ENCODE measurements at places on chromosomes 6 and 20.

GRCh38 chr6:43833996-43834390 is 64.0 kb downstream of the VEGFA start:
- no peak for DNase-seq

DNA sequence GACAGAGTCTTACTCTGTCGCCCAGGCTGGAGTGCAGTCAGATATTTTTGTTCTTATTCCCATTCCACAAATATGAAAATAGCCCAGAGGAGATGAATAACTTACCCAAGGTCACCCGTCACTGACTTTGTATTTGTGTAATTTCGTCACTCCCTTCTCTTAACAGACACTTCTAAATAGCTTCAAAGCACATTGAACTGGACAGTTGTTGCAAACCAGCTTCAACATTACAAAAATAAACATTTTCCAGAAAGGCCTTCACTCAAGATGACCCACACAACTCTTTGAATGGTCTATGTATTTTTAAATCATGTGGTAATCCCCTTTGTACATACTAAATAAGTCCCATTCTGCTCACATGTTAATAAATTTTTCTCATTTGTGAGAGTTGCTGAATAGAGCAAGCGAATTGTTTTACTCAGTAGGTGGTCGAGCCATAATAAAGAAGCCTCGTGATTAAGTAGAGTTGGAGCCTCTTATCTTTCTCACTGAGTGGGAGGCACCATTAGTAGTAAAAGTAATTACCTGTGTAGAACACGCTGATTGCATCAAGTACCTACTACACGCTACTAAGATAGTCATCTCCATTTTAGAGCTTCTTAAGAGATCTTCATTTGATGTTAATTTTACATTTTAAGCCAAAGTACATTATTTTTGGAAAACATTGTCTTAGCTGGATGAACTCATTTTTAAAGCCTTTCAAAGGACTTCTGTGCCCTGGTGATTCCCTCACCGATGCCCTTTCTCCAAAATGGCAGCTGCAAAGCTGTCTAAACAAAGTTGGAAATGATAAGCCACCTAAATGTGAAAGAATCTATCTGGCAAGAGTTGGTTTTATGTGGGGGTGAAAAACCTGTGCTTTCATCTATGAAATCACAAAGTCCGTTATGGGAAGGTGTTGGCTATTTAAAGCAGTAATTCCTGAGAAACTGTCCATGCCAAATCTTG is 110.0 kb downstream of the TSHZ2 start:
- DNase-seq = no peak

- no peak for DNase-seq
Observed at GRCh38 chr6:100420711-100421110, 44.0 kb downstream of the SIM1 start.

GRCh38 chr6:73375216-73375615 is 5.5 kb upstream of the OOEP start:
- no peak for DNase-seq

GRCh38 chr20:18832546-18833200 is 19.1 kb downstream of the SCP2D1 start:
- no peak for DNase-seq

DNA sequence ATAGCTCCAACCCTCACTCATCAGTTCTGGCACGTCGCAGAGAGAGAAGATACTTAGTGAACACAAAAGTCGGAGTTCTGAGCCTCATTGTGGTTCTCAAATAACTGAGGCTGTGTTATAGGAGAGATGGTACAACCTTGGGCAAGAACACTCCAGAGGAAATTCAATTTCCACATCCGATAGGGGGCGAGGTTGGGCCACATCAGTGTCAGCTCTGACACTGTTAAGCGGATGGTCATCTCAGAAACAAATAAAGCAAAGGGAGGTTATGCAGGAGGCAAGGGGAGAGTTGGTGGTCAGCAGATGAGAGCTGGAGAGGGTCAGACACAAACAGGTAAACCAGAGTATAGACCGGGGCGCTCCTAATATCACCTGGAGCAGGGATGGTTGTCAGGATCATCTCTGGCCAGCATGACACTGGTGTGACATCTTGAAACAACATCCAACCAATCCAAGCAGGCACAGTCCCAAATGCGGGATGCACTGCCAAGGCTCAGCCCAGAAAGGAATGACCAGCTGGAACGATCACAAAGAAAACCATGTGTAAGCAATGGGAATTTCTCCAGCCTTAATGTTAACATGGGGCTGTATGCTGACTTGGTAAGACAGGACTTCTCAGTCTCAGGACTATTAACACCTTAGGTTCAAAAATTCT is 331.8 kb downstream of the HACE1 start:
- DNase-seq = peak; percentile 7

DNA sequence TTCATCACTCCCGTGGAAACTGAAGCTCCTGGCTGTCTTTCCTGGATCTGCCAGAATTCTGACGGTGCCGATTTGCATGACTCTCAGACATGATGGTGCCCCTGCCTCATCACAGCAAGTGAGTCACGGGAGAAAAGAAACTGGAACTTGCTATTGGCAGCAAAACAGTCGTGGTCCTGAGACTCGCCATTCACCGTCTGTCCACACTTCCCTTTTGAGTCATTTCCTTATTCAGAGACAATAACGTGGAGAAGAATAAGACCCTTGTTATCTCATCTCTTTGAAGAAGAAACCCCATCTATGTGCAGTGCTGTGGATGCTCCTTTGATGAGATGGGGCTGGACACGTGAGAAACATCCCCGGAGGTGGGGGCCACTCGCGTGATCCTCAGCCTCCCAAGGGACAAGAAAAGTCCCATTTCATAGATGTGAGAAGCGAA is 4.2 kb downstream of the GPR31 start:
- DNase-seq = no peak
